ENCODE measurements at places on chromosomes 6 and 20.

- DNase-seq, result no peak
These were observed 84.4 kb downstream of the SLX4IP start for GRCh38 chr20:10519361-10520046.

DNA sequence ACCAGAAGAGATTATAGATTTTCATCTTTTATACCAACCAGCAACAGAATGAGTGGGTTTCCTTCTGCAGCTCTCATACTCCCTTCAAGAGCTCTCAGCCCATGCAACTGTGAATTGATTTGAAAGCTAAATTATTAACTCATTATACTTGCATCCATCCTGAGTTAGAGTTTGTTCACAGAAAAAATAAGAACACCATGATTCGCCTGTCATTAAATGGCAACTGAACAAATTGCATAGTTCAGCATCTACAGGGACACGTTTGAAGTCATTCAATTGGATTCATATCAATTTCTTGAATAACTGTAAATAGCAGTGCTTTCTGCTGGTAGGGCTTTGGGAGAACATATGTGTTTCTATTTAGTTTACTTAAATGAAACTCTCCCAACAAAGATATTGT lies 65.7 kb downstream of the NKAIN2 start:
- DNase-seq, result no peak

GRCh38 chr6:99297415-99297814 lies 52.1 kb downstream of the FAXC start:
- DNase-seq, result no peak

DNA sequence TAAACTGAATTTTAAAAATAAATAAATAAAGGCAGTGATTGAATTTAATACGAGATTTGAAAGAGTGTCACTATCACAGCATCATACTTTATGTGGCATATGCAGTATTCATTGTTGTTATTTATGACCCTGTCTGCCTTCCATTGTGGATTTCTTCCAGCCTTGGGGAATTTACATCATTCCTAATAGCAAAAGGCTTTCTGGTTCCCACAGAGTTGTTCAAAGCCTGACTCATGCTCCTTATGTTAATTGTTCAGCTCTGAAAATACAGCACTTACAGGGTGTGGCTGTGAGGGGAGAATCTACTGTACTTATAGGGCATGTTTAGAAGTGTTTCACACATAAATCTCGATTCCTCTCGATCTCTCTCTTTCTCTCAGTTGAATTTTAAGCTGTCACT lies 54.4 kb downstream of the JAG1 start:
- DNase-seq, result no peak

GRCh38 chr20:63431944-63432343 lies 40.5 kb downstream of the KCNQ2 start:
- DNase-seq, result no peak

DNA sequence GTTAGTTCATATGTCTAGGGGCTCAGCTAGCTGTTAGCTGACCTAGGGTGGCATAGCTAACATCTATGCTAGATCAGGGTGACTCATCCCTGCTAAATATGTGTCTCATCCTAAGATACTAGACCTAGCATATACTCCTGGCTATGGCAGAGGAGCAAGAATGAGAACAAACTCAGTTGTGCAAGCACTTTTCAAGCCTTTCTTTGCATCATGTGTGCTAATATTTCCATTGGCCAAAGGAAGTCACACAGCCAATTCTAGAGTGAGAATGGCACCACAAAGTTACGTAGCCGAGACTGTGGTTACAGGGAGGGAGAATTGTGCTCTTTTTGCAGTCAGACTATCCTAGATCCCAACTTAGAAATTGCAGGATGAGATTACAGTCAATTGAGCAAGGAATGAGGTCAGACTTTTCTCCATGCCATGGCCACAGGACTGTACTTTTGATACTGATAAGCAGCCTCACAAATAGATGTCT lies 78.7 kb downstream of the PLCB4 start:
- no peak for DNase-seq

DNA sequence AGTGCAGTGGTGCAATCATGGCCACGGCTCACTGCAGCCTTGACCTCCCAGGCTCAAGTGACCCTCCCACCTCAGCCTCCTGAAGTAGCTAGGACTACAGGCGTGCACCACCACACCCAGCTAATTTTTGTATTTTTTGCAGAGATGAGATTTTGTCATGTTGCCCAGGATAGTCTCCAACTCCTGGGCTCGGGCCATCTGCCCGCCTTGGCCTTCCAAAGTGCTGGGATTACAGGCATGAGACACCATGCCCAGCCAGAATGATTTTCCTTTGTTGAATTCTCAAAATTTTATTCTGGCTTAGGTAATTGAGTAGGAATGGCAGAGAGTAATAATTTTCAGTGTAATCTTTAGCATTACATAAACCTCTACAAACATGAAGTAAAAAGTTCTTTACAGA lies 37.1 kb downstream of the SLC16A10 start:
- DNase-seq, result no peak

DNA sequence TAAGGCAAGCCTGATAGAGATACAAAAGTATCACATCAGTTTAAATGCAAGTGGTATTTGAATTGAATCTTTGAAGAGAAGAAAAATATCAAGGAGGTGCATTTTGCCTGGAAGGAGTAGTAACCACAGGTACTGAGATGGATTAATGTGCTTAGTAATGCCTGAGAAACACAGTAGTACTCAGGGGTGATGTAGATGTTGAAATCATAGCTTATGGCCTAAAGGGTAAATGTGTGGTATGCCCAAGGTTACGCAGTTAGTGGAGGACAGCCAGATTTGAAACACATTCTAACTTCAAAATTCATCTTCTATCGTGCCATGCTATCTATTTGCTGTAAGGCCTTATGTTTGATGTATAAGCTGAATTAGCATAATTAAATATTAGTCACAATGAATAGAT lies 55.9 kb downstream of the STXBP5 start:
- DNase-seq, result no peak

DNA sequence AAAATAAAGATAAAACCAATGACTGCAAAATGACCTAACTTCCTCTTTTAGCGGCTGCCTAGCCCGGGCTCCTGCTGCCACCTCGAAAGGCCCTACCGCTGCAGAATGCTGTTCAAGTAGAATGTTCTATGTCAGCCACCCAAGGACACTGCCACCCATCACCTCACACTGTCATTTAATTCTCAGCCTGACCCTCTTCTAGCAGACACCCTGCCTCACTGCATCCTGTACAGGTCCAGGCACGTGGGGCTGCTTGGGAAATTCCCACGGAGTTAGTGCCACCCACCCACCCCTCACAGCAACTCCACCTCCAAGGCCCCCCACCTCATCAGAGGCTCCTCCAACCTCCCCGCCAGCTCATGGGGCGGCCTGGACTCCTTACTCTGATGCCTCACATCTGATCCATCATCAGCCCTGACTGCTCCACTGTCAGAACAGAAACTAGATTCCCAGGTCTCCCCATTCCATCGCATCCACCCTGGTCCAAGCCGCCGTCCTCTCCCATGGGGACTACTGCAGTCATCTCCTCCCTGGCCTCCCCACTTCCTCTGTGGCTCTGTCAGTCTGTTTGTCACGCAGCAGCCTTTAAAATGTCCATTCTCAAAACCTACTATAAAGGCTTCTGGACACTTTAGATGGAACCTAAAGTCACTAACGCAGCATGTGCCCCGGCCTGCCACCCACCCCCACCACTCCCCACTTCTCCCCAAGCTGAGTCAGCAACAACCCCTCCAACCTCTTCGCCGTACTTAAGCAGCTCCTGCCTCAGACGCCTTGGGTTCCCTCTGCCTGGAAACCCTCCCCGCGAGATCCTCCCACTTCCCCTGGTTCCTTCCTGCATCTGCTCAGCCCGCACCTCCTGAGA lies 17.0 kb downstream of the NFATC2 start:
- no peak for DNase-seq

DNA sequence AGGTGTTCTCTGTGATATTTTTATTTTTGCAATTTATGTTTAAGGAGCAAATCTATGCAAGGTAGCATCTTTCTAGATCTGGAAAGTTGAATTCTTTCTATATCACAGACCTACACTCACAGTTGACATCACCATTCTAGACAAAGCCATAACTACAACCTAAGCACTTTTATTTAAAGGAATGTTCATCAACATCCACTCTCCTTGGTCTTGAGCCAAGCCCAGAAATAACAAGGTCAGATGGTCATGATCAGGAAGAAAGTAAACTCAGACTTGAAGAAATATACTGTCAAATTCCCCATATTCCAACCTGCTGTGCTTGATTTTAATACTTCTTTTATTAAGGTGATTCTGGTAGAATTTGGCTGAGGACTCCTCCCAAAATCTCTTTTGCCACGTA lies 32.2 kb downstream of the MMUT start:
- DNase-seq, result no peak

DNA sequence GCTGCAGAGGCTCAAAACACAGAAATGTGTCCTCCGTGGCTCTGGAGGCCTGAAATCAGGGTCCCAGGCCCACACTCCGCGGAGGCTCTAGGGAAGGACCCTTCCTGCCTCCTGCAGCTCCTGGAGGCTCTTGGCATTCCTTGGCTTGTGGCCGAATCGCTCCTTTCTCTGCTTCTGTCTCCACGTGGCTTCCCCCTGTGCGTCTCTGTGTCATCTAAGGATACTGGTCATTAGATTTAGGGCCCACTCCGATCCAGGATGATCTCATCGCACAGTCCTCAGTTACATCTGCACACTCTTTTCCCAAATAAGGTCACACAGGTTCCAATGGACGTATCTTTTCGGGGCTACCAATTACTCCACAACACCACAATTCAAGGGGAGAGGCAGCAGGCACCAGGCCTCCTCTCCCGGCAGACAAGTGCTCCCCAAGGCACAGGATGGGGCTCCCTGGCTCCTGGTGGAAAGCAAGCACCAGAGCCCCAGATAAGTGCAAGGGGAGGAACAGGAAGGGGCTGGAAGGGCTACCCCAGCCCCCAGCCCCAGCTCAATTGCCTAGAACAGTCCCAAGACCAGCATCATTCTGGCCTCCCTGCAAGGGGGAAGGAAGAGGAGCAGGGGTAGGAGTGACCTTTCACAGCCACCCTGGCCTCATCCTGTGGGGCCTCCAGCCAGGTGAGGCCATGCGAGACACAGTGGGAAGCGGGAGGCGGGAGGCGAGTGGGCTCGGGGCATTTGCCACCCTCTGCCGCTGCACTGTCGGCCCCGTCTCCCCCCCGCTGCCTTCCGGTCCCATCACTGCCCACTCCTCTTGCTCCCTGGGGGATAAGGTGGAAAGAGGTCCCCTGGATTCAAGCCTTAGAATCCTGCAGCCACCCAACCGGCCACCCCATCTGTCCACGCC lies 16.3 kb downstream of the NTSR1 start:
- no peak for DNase-seq

DNA sequence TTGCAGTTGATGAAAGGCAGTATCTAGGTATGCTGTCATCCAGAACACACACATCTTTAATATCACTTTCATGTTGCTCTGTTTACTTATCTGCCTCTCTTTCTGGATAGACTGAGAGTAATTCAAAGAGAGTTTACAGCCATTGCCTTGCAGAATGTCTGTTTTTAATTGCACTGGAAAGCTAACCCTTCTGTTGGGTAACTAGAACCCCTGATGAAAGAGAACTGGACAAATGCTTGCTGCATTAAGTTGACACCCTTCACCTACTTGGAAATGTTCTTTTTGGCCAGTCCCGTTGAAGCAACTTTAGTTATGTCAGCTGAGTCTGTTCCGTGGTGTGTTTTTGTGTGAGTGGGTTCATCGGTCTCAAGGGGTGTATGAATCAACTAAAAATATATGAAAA lies 383.8 kb upstream of the CITED2 start:
- DNase-seq, result no peak

GRCh38 chr6:43729537-43729936 lies 40.5 kb upstream of the VEGFA start:
- DNase-seq, result no peak

DNA sequence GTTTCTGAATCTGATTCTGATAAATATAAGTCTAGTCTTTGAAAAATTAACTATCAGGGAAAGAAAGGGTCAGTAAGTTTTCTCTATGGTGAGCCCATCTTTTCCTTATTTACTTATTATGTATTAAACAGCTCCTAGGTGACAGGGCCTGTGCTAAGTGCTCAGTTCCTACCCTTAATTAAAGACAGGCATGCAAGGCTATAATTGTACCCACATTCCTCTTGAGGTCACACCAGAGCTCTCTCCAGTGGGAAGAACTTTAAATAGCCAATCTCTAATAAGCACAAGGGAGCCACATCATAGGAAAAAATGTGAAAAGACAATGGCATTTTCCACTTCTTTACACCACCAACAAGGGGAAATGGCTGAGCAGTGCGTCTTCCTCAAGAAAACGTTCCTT lies 421.8 kb upstream of the SLC35B3 start:
- DNase-seq, result no peak

DNA sequence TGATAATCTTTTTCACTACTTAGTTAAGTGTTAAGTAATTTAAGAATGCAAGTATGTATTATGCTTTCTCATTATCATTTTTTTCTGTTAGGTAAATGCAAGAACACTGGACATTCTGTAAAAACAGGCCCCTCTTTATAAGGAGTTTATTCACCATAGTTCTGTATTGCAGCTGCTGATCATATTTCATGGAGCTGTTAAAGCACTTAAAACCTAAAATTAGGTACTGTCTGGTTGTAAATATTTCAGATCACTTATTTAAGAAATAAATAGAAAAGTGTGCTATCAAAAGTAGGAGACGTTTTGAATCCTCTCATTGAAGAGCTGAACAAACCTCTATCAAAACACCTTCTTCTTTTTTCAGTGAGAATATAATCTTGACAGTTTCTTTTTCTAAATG lies 3.9 kb downstream of the EYA4 start:
- no peak for DNase-seq

GRCh38 chr6:144745439-144745838 lies 460.3 kb downstream of the UTRN start:
- DNase-seq, result no peak

DNA sequence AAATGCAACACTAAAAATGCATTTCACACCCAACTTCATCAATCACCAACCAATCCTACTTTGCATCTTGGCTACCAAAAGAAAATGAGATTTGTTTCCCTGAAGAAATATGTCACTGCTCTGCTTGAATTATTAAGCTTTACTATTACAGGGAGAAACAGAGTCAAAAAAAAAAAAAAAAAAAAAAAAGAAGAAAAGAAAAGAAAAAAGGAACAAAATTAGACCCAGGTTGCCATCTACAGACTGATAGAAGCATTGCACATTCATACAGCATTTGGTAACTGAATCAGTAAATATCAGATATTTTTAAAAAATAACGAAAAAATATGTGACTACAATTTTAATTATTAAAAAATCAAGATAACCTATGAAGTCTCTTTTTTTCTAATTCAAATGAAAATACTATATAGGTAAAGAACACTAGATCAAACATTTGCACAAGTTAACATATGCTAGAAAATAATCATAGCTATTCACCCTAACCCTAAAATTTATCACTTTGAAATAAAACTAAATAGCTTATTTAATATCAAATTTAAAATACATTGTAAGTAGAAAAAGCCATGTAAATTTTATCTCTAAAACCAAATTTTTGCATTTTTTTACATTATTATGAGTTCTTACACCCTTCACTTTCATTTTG lies 83.3 kb downstream of the DCDC2 start:
- no peak for DNase-seq

GRCh38 chr20:1897541-1897940 lies 2.3 kb downstream of the SIRPA start:
- DNase-seq, result no peak

- DNase-seq, result no peak
These were observed 227.2 kb upstream of the SULF2 start for GRCh38 chr20:48012401-48012974.

- DNase-seq, result no peak
These were observed 98.0 kb downstream of the ANKRD6 start for GRCh38 chr6:89530982-89531381.
